ENCODE measurements at places on chromosomes 1 and 21. TPM values are rescaled to one million over a fixed set of nuclear protein-coding genes. Genes with fewer than 3 reads are reported as not detected.

The FCAMR gene
- not detected for total RNA-seq

The DHCR24 gene
- total RNA-seq: 10.7 TPM

The KTI12 gene
- 3.9 TPM for total RNA-seq

The CR1L gene
- total RNA-seq: not detected

The PRCC gene
- 43.2 TPM for total RNA-seq

The S100A2 gene
- total RNA-seq: 0.97 TPM

The GABPB2 gene
- total RNA-seq: 18.7 TPM

The SELENBP1 gene
- 56.4 TPM for total RNA-seq

The RASSF5 gene
- total RNA-seq: 17.4 TPM

The SCP2 gene
- total RNA-seq: 140 TPM

The TNFRSF1B gene
- total RNA-seq: 17.9 TPM

Data from right cardiac atrium (tissue), 5 donors.